Spinal cord (tissue), 10 donors: ENCODE measurements at places on chromosomes 5 and 9.

GRCh38 chr9:108953983-108954574 lies 19.9 kb downstream of the ABITRAM start:
- DNase-seq: peak; percentile 84

DNA sequence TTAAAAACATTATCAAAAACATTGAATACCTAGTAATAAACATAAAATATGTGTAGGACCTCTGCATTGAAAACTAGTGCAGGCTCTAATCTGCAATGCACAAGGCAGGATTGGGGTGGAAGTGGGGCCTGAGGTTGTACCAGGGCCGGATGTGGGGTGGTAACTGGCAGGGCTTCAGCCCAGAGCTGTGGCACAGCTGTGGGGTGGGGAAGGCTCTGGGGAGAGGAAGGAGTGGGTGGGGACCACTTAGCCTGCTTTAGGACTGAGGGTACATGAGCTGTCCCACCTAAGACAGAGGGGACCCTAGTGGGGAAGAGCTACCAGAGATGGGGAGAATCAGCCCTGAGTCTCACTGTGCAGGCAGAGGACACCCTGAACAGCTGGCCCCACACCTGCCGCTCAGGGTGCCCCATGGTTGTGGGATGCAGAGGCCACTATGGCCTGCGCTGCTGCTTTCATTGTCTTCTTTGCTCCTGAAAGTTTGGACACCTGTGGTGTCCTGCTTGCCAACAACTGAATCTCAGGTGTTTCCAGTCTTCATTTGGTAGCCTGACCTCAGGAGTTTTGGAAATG lies 311.4 kb downstream of the TLE4 start:
- no peak for DNase-seq

DNA sequence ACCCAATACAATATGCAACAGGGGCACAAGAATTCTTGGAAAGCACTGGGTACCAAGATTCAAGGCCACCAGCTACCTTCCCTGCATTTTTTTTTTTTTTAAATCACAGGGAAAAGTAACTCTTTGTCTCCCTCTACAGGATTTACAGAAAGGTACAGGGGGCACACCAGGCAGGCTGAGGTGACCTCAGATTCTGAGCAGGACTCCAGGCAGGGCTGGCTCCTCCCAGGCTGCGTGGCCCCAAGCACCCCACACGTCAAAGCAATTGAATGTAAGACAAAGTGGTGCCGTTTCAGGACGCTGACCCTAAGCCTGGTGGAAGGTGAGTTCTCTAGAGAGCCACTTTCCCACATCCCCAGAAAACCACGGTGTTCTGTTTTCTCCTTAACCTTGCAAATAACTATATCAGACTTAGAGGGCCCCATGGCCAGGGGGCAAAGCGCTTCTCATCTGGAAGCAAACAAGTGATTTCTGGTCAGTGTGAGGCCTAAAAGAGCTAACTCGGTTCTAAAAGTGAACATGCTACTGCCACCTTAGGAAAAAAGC lies 222.6 kb downstream of the ROR2 start:
- no peak for DNase-seq

DNA sequence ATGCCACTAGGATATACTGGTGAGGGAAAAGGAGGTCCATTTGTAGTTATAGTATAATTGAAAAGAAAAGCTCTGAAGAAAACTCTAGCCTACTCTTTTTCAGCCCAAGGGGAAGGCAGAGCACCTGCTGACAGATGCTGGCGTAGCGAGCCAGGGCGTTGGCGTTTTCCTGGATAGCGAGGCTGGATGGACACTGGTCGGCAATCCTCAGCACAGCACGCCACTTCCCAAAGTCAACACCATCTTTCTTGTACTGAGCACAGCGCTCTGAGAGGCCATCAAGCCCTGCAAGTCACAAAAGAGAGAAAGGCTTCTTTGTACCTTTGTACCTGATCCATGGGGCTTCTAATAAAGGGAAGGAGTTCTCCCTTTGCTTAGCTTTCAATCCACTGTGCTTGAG lies 8.2 kb downstream of the ALDOB start:
- DNase-seq: no peak

DNA sequence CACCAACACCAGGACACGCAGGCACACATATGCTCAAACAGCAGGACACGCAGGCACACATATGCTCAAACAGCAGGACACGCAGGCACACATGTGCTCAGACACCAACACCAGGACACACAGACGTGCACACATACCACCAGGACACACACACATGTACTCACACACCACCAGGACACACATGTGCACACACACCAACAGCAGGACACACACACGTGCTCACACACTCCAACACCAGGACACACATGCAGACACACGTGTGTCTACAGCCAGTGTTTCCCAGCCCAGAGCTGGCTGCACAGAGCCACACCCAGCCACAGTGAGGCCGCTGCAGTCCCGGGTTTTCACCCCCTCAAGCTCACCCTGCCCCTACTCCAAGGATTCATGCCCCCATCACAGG lies 25.0 kb upstream of the SLC12A7 start:
- no peak for DNase-seq
